ENCODE measurements at places on chromosomes 7 and 10. TPM values are rescaled to one million over a fixed set of nuclear protein-coding genes. Genes with fewer than 3 reads are reported as not detected.

The ATP5F1C gene
- 367 TPM for polyA plus RNA-seq

The TMEM26 gene
- polyA plus RNA-seq = 0.25 TPM

The COL13A1 gene
- 0.46 TPM for polyA plus RNA-seq

The CALD1 gene
- 15.5 TPM for polyA plus RNA-seq

The CHAT gene
- not detected for polyA plus RNA-seq

The ZNF316 gene
- 22.0 TPM for polyA plus RNA-seq

The ANKRD22 gene
- polyA plus RNA-seq = not detected

DNA sequence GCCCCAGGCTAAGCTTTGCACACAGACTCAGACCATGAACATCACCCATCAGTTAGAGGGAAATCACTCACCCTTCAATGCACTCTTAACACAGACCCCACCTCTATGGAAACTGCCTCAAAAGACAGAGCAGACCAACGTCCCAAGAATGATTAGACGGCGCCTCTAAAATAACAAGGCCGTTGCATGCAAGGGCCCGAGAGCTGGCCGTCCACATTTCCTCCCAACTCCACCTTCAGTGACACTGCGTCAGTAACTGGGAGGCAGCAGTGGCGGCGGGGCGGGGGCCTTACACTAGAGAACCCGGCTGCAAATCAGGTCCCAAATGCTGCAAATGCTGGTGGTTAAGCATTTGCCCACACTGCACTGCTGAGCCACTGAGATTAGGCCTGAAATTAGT is 115.0 kb downstream of the PTPRN2 start:
- DNase-seq = no peak

GRCh38 chr7:112023786-112024185 is 182.4 kb downstream of the DOCK4 start:
- no peak for DNase-seq

DNA sequence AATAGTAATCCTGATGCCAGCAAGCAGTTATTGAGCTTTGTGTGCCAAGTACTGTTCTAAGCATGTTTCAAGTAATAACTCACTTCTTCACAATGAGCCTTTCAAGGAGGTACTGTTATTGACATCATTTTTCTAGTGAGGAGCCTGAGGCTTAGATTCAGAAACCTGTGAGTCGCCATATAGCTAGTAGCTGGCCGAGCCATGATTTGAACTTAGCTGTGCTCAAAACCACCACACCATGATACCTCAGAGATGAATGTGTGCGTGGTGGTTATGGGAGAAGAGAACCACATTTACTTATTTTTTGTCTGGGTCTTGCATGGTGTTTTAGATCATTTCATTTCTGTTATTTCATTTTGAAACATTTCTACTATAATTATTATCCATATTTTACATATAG is 578.9 kb downstream of the AUTS2 start:
- no peak for DNase-seq

- DNase-seq = no peak
Measured at GRCh38 chr7:5776894-5777660, 4.4 kb downstream of the RNF216 start.

GRCh38 chr7:76430836-76431235 is 6.1 kb downstream of the ZP3 start:
- DNase-seq = no peak

- no peak for DNase-seq
Measured at GRCh38 chr7:43244232-43244631, 131.8 kb downstream of the HECW1 start.

DNA sequence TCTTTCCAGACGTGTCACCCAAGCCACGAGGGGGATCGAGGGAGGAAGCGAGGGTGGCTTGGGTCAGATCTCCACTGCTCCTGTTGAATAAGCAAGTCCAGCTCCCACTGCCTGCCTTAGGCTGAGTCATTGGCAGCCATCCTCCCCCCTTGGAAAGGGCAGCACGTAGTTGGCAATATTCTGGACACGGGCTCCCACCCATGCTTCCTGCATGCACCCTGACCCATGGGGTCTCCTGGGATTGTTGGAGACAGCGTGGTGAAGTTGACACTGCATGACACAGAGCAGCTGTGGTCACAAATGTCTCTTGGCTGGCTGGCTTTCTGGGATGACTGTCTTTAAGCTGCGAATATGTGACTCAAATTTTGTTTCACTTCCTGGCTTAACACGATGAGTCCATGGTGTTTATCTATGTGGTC is 11.2 kb downstream of the BTBD16 start:
- DNase-seq = no peak

GRCh38 chr10:31207636-31208035 is 111.4 kb upstream of the ZEB1 start:
- no peak for DNase-seq

DNA sequence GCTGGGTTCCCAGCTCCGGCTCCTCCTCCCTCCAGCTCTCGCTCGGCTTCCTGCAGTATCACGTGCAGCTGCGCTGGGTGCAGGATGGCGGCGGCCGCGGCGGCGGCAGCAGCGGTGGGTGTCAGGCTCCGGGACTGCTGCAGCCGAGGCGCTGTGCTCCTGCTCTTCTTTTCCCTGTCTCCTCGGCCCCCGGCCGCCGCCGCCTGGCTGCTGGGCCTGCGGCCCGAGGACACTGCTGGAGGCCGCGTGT is at the start of gene CNNM1:
CNNM1 (plus strand) TSS at position 53 of the 250 bp plus-strand sequence; CDS start at position 85, 32 bp downstream.
- peak; percentile 86 for DNase-seq

- no peak for DNase-seq
Measured at GRCh38 chr10:98971464-98971863, 264.2 kb downstream of the HPSE2 start.

DNA sequence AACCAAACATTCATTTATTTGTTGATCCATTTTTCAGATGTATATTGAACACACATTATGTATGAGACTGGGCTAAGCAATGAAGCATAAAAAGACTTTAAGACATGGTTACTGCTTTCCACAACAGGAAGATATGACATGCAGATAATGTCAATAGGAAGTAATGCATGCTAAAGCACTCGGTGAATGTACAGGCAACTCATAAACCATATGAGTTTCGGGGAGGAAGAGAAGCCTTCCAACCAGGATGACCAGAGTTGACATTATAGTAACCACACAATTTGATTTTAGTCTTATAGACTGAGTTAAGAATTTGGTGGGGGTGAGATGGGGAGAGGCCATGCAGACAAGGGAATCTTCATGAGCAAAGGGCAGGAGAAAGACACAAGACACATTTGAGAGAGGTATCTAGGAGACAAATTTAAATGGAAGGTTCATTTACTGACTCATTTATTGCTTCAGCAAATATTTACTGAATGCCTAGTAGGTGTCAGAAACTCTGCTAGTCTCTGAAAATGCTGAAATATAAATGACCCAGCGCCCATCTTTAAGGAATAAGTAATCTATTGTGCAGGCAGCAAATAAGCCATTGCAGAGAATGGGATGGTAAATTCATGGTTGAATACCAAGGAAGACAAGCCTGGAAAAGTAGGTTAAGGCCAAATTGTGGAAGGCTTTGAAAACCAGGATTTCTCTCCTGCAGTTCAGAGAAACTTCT is 19.0 kb upstream of the SLK start:
- DNase-seq = no peak

DNA sequence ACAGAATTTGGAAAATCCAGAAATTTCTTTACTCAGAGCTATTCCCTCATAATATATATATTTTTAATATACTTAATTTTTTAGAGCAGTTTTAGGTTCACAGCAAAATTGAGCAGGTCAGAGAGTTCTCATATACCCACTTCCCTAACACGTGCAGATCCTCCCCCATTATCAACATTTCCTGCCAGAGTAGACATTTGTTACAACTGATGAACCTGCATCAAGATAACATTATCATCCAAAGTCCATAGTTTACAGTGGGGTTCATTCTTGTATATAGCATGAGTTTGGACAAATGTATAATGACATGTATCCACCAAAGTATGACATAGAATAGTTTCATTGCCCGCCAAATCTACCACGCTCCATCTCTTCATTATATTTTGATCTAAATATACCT is 170.0 kb downstream of the PTEN start:
- DNase-seq = no peak

DNA sequence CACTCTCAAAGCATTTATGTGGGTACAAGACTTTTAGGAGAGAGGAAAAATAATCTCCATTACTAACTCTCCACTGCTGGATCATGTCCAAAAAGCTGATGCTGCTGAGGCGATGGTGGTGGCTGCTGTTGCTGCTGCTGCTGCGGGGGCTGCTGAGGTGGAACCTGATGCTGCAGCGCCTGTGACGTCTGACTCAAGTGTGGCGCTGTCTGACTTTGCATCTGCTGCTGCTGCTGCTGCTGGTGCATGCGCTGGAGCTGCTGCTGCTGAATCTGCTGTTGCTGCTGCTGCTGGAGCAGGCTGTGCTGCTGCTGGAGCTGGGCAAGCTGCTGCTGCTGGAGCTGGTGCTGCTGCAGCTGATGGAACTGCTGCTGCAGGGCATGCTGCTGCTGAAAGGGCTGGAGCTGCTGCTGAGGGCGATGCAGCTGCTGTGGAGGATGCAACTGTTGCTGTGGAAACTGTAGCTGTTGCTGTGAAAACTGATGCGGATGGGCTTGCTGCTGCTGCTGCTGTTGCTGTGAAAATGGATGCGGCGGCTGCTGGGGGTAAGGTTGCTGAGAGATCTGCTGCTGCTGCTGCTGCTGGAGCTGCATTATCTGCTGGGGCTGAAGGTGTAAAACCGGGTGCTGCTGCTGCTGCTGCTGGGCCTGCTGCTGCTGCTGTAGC is 34.5 kb downstream of the PAXIP1 start:
- DNase-seq = peak; percentile 25

- peak; percentile 83 for DNase-seq
Measured at GRCh38 chr10:104406715-104407650, 53.4 kb downstream of the CFAP58 start.

DNA sequence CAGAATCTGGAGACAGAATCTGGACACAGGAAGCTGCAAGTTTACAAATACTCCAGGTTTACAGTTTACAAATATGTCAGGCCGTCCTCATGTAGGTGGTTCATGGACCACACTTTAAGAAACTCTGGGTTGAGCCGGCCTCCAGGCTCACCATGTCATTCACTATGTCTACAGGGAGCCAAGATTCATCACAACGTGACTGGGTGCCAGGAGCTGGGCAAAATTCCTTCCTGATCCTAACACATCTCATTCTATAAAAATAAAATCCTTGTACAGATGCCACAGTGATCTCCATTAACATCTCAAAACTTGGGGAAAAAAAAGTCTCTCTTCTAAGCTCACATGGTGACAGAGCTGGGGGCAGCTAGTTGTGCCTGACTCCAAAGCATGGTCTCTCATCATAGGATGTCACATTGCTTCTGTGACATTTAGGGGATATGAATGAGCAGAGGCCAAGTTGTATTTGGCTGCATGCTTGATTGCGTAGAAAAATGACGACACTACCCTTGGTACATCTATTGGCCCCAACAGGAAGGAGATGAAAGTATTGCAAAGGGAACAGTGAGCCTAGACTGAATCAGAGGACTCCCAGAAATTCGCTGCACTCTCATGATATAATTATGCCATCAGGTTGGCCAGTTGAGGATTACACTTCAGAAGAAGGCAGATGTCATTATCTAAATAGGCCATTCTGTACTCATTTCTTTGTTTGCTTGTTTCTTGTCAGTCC is 35.9 kb downstream of the MTURN start:
- no peak for DNase-seq

DNA sequence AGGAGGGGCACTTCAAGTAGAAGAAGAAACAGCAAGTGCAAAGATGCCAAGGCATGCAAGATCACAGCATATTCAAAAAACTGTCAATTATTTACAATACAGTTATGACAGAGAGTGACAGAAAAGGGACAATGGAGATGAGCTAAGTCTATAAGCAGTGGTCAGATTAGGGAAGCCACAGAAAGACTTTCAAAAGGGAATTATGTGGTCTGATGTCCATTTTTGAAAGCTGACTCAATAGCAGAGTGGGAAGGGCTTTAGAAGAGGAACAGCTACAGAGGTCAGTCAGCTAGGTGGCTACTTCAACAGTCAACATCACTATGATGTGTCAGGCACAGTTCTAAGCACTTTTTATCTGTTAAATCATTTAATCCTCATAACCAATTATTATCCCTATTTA is 45.2 kb upstream of the SPOCK2 start:
- no peak for DNase-seq

DNA sequence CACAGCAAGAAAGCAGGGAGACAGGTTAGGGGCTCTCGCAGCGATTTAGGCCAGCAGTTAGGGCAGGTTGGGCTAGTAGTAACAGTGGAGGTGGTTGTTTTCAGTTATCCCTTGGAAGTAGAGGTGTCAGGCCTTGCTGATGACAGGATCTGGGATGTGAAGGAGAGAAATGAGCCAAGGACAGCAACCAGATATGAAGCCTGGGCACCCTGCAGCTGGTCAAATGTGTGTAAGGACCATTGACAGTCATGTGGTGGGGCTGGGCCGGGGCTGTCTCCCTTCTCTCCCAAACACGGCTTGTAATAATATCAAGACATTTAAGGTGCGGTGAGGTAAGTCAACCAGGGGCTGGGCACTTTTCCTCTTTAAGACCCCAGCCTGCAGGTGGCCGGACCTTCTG is 112.5 kb upstream of the IGFBP3 start:
- DNase-seq = no peak

DNA sequence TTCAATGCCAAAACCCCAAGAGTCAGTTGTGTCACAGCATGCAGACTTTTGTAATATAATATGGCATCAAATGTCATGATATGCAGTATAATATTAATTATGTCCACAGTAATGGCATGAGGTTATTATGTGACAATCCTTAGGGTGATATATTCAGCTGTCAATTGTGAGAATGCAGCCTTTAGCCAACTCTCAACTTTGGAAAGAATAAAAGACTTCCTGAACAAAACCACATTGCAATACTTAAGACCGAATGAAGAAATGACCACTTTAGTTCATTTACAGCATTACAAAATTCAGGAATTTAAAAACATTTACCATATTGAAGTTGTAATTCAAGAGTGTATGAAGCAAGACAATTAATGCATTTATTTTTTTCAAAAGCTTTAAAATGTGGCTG is 45.4 kb downstream of the CPVL start:
- DNase-seq = no peak

DNA sequence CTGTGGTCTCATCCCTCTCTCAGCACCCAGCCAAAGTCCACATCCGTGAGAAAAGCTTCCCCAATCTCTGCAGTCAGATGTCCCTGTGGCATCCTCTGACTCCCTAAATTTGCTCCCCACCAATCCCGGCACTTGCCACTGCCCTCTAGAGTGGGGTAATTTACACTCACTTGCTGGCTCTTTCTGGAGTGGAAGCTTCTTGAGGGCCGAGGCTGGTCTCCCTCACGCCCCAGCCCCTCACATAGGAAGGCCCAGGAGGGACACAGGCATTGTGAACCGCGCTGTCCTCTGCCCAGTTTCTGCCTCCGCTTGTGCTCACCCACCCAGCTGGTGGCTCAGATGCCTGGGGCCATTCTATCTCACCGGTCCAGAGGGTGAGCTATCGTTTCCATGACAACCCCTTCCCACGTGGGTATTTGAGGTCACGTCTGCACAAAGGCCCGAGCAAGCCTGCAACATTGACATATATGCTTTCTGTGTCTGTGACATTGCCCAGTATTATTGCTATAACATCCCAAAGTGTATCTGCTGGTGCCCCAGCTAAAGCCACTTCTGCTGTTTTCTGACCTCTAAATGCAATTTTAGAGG is 97.3 kb upstream of the CTBP2 start:
- peak; percentile 60 for DNase-seq

DNA sequence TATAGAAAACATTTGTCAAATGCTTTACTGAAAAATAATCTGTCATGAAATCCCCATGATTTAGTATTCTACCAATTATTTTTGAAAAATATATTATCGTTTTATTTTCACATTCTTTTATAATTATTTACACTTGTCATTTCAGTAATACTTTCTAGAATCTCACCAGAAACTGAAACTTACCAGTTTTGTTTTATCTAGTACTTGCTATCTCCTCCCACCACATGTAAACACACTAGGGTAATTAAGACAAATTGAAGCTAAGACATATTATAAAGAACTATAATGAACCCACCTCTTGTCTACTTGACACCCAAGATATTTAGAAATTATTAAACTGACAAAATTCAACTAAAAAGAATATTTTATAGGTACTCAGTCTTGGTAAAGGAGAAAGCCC is 51.5 kb upstream of the GRM3 start:
- DNase-seq = no peak

Measured in brain (organoid and tissue), 16 donors.